IMR-90 (cell line): ENCODE measurements at places on chromosomes 6 and 20. TPM values are rescaled to one million over a fixed set of nuclear protein-coding genes. Genes with fewer than 3 reads are reported as not detected.

DNA sequence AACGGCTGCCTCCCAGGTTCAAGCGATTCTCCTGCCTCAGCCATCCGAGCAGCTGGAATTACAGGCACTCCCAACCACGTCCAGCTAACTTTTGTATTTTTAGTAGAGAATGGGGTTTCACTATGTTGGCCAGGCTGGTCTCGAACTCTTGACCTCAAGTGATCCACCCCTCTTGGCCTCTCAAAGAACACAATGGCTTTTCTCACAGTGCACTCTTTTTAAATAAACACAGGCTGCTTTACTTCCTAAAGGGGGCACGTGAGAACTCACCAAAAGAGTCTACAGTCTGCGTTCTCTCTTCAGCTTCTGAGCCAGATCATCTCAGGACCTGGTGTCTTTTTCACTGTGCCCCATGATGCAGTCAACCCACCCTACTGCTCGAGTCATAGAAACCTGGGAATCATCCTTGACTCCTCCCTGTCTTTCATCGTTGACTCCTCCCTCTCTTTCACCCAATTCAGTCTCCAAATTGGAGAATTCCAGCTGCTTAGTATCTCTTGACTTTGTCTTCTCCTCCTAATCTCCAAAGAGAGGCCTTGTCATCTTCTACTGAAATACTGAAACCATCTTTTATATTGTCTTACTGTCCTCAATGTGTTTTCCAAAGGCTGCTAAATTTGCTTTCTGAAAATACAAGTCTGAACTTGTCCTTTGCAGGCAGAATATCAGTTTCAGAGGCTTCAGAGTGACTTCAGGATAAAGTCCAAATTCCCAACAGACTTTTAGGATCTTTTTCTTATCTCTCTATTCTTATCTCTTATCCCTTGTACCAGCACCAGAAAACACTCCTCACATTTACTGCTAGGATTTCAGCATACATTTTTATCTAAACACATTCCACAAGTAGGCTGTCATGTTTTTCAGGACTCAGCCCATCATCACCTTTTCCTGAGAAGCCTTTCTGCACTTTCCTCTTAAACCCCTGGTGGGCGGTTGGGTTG, 323.4 kb downstream of the SYNE1 start:
- H3K27ac ChIP-seq: peak overlapping the region; percentile 87; the same call in 1 of the 2 replicates
- no peaks in the 10 kb centered on the region for H3K27me3 ChIP-seq

DNA sequence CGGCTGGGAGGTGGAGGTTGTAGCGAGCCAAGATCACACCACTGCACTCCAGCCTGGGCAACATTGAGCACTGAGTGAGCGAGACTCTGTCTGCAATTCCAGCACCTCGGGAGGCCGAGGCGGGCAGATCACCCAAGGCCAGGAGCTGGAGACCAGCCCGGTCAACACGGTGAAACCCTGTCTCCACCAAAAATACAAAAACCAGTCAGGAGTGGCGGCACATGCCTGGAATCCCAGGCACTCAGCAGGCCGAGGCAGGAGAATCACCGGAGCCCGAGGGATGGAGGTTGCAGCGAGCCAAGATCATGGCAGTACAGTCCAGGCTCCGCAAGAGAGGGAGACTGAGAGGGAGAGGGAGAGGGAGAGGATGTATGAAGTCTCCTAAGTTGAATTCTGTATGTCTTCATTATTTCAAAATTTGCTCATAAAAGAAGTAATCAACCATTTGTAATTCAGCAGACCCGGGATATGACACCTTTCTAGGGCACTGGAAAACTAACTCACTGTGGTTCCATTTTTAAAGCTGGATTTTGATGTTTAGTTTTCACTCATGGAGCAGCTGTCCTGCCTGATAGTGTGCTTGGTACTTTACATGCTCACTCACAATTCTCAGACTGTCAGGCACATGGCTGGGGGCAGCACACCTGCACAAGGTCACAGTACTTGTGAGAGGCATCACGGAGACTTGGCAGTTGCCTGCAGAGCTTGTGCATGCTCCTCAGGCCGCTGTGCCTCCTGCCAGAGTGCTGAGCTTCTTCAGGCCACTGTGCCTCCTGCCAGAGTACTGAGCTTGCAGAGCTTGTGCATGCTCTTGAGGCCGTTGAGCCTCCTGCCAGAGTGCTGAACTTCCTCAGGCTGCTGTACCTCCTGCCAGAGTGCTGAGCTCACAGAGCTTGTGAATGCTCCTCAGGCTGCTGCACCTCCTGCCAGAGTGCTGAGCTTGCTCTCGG, 106.2 kb downstream of the ERMARD start:
- H3K27me3 ChIP-seq: no peaks in the 10 kb centered on the region
- H3K4me1 ChIP-seq: no peaks in the 10 kb centered on the region
- H3K27ac ChIP-seq: no peak overlapping the region
- H3K4me3 ChIP-seq: no peak overlapping the region
- no peak for DNase-seq
- H3K36me3 ChIP-seq: no peaks in the 10 kb centered on the region

- H3K4me3 ChIP-seq: no peak overlapping the region
- H3K27ac ChIP-seq: no peak overlapping the region
- H3K36me3 ChIP-seq: no peaks in the 10 kb centered on the region
- DNase-seq: peak; percentile 45
- H3K4me1 ChIP-seq: no peaks in the 10 kb centered on the region
Measured at GRCh38 chr6:127069659-127070279, 48.7 kb upstream of the RSPO3 start.

DNA sequence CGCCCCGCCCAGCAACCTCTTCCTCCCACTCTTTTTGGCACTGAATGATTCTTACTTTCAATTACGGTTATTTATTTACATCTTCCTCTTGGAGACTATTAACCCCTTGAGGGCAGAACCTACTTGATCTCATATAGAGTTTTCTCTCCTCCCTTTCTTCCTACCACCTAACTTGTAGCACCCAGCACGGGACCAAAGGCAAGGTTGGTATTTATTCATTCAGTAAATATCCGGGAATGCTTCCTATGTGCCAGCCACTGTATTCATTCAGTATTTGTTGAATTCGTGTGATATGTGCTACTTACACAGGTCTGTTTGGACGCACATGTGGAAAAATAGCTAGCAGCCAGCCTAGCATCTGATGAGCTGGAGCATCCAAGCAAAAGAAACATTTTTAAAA, 1.3 kb upstream of the CNKSR3 start:
- H3K36me3 ChIP-seq: no peaks in the 10 kb centered on the region; the same call in 1 of the 2 replicates
- H3K27me3 ChIP-seq: no peaks in the 10 kb centered on the region
- H3K27ac ChIP-seq: no peak overlapping the region
- no peak overlapping the region for H3K4me3 ChIP-seq

DNA sequence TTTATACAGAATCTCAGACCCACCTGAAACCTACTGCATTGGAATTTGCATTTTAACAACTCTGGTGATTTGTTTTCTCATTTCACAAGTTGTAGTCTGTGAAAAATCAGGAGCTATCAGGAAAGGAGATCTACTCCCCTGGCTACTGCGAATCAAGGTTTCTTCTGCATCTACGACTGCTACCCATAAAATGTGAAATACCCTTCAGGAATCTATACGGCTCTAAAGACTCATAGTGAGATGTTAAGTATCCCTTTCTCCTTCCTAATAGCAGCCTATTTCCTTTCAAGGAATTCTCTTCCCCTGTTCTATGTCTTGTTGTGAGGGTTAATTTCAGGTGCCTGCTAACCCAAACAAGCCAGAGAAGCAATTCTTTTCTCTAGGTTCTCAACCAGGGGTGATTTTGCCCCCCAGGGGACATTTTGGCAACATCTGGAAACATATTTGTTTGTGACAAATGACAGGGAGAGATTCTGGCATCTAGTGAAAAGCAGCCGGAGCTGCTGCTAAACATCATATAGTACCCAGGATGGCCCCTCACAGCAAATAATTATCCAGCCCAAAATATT, 26.3 kb downstream of the WFDC3 start:
- H3K36me3 ChIP-seq: no peaks in the 10 kb centered on the region
- H3K27me3 ChIP-seq: peaks cover 14% of the 10 kb centered on the region

GRCh38 chr6:157541618-157542413, 160.8 kb downstream of the ZDHHC14 start:
- no peaks in the 10 kb centered on the region for H3K27me3 ChIP-seq
- no peaks in the 10 kb centered on the region for H3K36me3 ChIP-seq
- no peak overlapping the region for H3K27ac ChIP-seq
- no peak overlapping the region for H3K4me3 ChIP-seq

- no peak overlapping the region for H3K27ac ChIP-seq
- no peak overlapping the region for H3K4me3 ChIP-seq
- peaks cover 1% of the 10 kb centered on the region; the same call in 1 of the 2 replicates for H3K4me1 ChIP-seq
- no peak for DNase-seq
Measured at GRCh38 chr20:57671662-57672061, 38.2 kb downstream of the PMEPA1 start.

GRCh38 chr20:833121-833449, 430 bp upstream of the FAM110A start:
- H3K4me3 ChIP-seq: peak overlapping the region; percentile 48
- peak overlapping the region; percentile 81 for H3K27ac ChIP-seq
- no peak for DNase-seq
- no peaks in the 10 kb centered on the region for H3K36me3 ChIP-seq

GRCh38 chr6:47091886-47092668, 49.9 kb upstream of the ADGRF1 start:
- no peak overlapping the region for H3K27ac ChIP-seq
- H3K4me1 ChIP-seq: no peaks in the 10 kb centered on the region
- H3K27me3 ChIP-seq: peaks cover 6% of the 10 kb centered on the region; the same call in 1 of the 2 replicates
- no peaks in the 10 kb centered on the region for H3K36me3 ChIP-seq
- no peak for DNase-seq

DNA sequence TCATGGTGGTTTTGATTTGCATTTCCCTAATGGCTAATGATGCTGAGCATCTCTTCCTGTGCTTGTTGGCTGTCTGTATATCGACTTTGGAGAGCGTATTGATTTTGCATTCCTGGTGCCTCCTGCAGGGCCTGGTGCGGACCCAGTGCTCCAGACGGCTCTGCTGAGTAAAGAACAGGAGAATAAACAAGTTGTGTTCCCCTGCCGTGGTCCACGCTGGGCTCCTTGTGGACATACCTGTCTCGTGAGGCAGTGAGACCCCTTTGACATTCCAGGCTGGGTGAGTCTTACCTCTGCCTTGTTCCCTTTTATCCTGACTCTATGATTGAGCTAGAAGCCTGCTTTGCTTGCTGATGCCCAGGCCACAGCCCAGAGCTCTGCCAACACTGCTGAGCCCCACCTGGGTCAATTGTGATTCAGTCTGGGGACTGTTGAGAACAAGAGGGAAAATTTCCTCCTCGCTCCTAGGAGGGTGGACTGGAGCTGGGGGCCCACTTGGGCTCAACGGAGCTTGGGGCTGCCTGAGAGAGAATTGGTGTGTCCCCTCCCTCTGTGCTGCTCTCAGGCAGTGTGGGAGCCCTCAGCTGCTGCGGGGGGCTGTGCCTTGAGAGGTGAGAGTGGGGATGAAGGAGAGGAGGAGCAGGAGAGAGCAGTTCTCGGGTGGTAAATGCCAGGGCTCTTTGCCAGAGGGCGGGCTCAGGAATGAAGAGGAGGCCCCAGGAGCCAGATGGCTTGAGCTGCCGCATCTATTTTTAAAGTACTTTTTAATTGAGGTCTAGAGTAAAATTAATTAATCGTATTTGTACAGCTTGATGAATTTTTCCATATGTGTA, 43.7 kb upstream of the PMEPA1 start:
- peaks cover 2% of the 10 kb centered on the region; the same call in 1 of the 2 replicates for H3K4me1 ChIP-seq
- DNase-seq: no peak
- H3K36me3 ChIP-seq: no peaks in the 10 kb centered on the region
- no peak overlapping the region for H3K4me3 ChIP-seq
- H3K27me3 ChIP-seq: peaks cover 33% of the 10 kb centered on the region

DNA sequence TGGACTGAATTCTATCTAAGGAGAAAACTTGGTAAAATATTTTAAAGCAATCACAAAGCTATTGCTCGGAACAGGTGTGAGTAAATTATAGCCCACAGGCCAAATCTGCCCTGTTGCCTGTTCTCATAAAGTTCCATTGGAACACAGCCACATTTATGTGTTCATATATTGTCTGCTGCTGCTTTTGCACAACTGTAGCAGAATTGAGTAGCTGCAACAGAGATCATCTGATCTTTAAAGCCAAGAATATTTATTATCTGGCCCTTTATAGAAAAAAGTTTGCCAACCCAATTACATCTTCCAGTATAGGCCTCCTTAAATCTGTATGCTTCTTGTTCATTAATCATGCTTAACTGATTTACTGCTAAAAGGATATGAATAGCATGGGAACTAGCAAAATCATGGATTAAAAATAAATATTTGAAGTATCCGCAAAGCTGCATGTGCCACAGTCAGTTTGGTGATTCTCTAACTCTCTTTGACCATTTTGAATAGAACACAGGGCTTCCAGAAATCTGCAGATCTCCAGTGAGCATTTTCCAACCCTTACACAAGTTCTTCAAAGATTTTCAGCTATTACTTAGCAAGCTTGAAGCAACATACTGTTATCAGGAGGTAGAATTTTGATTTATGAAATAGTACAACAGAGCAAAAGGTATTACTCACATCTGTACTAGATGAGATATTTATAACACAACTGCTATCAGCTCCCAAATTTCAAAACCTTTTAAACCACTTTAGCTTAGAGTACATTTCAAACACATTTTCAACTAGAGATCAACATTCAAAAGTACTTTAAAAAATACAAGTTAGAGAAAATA, 312.6 kb upstream of the ID4 start:
- no peaks in the 10 kb centered on the region for H3K36me3 ChIP-seq
- no peaks in the 10 kb centered on the region for H3K27me3 ChIP-seq
- DNase-seq: no peak
- H3K27ac ChIP-seq: no peak overlapping the region
- H3K4me1 ChIP-seq: no peaks in the 10 kb centered on the region
- no peak overlapping the region for H3K4me3 ChIP-seq

DNA sequence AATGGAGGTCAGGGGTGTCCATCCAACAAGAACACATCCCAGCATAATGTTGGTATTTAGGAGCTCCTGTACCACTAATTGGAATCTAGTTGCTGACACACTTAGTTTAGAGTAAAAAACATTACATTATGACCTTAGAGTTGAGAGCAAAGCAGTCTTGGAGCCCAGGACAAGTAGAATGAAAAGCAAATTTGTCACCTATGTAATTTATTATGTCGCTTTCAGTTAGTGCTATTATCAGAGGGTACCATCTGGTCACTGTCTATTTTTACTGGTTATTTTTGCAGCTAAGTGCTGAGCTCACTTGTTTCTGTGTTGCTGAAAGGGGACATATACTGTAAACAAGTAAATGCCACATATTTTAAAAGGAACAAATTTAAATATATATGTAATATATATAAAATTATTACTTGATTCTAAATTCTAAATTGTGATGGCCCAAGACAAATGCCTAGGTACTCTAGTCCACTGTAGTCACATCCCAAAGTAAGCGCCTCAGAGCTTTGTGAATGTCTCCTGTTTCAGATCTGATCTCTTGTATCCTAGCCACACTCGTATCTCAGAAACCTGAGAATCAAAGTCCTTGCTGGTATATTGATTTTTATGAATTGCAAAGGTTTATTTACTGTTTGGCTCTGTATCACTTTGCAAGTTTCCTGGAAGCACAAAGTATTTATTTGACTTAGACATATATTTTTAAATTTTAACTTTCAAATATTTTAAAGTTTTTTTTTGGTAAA, 148.6 kb upstream of the MAN1A1 start:
- H3K27me3 ChIP-seq: no peaks in the 10 kb centered on the region; the same call in 1 of the 2 replicates
- H3K36me3 ChIP-seq: no peaks in the 10 kb centered on the region
- H3K4me1 ChIP-seq: no peaks in the 10 kb centered on the region
- H3K4me3 ChIP-seq: no peak overlapping the region

GRCh38 chr20:53231061-53231460, 258.9 kb downstream of the TSHZ2 start:
- no peak overlapping the region for H3K4me3 ChIP-seq
- no peaks in the 10 kb centered on the region for H3K36me3 ChIP-seq
- DNase-seq: no peak

GRCh38 chr20:52731093-52731492, 241.1 kb upstream of the TSHZ2 start:
- H3K36me3 ChIP-seq: no peaks in the 10 kb centered on the region
- no peak overlapping the region for H3K27ac ChIP-seq
- no peaks in the 10 kb centered on the region for H3K4me1 ChIP-seq

The SOX18 gene
- not detected in 2 replicates for total RNA-seq

The SLC26A8 gene
- not detected in 2 replicates for total RNA-seq
